B cell (primary cell): ENCODE measurements at places on chromosomes 1 and 21. TPM values are rescaled to one million over a fixed set of nuclear protein-coding genes. Genes with fewer than 3 reads are reported as not detected.

C2CD4D gene
- not detected in 2 replicates for total RNA-seq

PM20D1 gene
- total RNA-seq: 2.3 and 3.3 TPM in 2 replicates

CYP4Z1 gene
- total RNA-seq: not detected in 2 replicates

TMEM82 gene
- total RNA-seq: not detected in 2 replicates

FMN2 gene
- total RNA-seq: not detected in 2 replicates

GRCh38 chr1:111488669-111489068 is 14.8 kb downstream of the ADORA3 start:
- no peak for DNase-seq

DNA sequence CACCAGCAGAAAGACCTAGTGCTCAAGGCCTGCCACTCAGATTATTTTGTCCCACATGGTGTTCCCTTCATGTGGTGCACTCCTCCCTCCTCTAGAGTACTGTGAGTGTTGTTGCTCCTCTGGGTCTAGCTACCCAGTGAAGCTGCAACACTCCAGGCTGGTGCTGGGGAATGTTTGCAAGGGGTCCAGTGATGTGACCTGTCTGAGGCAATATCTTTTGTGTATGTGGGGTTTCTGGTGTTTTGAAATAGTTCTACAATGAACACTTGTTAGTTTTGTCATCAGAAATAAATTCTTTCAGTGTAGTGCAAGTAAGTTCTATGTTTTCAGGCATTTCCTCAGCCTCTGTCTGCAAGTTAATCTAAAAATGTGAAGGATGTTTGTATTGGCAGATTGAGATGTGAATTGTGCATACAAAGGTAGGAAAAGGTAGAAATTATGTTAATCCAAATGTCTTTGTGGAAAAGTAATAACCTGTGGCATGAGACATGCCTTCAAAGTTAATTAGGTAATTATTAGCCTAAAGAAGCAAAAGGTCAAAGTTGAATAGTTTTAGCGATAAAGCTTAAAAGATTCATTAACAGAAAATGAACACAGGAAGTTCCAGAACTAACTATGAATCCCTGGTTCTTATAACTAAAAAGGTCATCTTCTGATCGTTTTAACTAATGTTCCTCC is 616.8 kb downstream of the LTN1 start:
- no peak for DNase-seq

DNA sequence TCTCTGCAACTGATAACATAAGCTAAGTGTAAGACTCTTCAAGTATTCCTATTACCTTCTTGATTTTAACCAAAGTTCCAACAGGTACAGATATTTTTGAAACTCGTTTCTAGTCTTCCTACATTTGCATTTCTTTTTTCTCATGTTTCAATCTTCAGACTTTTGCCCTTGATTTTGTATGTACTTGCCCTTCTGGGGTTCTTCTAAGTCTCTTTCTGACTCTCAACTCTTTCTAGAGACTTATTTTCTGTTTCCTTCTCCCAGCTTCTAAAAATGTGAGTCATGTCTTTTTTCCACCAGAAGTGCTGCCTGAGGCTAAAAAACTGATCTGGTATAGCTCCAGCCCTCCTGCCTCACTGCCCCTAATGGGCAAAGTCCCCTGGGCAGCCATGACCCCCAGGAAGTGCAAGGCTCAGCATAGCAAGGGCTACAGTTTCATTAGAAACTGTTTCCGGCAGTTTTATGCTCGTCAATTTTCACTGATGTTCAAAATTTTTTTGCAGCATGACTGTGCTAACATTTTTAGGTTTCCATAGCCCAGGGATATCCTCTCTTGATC is 265.9 kb downstream of the SEC16B start:
- DNase-seq: no peak

GRCh38 chr1:99397863-99398262 is 133.6 kb downstream of the PLPPR4 start:
- no peak for DNase-seq

GRCh38 chr1:35288761-35289160 is 20.3 kb downstream of the ZMYM4 start:
- DNase-seq: no peak

DNA sequence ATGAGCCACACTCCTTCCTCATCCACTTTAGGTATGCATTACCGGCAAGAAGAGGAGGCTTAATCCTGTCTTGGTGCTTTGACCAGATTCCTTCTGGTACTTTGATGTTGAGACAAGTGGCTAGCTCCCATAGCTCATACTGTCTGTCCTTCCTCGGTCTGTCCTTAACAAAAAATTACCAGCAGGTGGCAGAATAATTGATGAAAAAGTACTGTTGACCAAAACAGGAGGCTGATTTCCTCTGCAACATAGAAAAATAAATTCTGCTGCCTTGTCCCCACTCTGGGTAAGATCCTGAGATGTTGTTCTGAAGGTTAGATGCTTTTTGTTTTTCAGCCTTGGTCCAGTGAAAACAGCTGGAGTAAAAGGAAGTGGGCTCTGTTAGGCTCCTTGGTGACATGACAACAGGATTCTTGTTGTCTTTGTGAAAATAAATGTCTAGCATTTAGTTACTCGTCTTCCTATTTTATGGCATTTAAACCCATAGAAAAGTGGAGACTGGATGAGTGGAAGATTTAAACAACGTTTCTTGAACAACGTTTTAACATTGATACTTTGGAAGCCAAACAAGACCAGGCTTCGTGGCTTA is 11.2 kb upstream of the HJV start:
- peak; percentile 61 for DNase-seq

GRCh38 chr1:10693497-10694273 is 102.8 kb downstream of the CASZ1 start:
- peak; percentile 85 for DNase-seq

- DNase-seq: no peak
These were observed 78.9 kb downstream of the UBE2U start for GRCh38 chr1:64282351-64282750.
